ENCODE measurements at places on chromosomes 5 and 9.

DNA sequence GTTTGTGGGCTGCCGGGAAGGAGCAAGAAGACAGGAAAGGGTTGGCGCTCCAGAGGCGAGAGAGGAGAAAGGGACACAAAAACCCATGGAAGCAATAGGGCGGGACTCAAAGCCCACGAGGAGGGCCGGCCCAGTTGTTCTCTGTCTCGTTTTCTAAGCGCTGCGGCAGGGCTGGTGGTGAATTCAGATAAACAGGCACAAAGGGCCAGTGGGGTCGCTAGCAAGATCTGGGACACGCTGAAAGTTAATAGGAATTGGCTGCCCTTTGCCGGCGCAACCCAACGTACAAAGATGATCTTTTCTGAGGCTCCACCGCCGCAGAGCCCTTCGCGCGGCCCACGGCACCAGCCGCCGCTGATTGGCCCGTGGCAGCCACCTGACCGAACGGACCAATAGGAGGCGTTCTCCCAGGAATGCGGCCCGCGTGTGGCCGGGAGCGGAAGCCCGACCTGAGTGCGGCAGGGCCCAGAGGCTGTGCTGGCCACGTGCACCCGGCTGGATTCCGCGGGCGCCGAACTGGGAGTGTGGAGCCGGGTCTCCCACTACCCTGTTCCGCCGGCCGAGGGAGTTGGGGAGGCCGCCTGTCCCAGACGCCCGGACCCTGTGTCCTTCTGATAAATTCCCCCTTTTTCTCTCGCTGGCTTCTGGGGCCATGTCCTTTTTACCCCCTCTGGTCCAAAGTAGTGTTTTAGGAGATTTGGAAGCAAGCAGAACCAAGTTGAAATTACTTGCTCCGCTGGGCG, 16.8 kb upstream of the NSD1 start:
- H3K27ac ChIP-seq, result no peak overlapping the region
- H3K4me1 ChIP-seq, result peaks cover 3% of the 10 kb centered on the region
- H3K4me3 ChIP-seq, result no peak overlapping the region
- H3K27me3 ChIP-seq, result no peaks in the 10 kb centered on the region
- DNase-seq, result no peak
- no peaks in the 10 kb centered on the region for H3K36me3 ChIP-seq

GRCh38 chr9:26833792-26834191, 58.8 kb downstream of the CAAP1 start:
- H3K27me3 ChIP-seq, result no peaks in the 10 kb centered on the region
- no peak overlapping the region for H3K27ac ChIP-seq
- no peak for DNase-seq

GRCh38 chr9:89780959-89781358, 176.1 kb downstream of the GADD45G start:
- H3K4me3 ChIP-seq, result no peak overlapping the region
- no peaks in the 10 kb centered on the region for H3K36me3 ChIP-seq
- no peak for DNase-seq
- H3K27me3 ChIP-seq, result no peaks in the 10 kb centered on the region
- no peaks in the 10 kb centered on the region for H3K4me1 ChIP-seq
- H3K27ac ChIP-seq, result no peak overlapping the region

DNA sequence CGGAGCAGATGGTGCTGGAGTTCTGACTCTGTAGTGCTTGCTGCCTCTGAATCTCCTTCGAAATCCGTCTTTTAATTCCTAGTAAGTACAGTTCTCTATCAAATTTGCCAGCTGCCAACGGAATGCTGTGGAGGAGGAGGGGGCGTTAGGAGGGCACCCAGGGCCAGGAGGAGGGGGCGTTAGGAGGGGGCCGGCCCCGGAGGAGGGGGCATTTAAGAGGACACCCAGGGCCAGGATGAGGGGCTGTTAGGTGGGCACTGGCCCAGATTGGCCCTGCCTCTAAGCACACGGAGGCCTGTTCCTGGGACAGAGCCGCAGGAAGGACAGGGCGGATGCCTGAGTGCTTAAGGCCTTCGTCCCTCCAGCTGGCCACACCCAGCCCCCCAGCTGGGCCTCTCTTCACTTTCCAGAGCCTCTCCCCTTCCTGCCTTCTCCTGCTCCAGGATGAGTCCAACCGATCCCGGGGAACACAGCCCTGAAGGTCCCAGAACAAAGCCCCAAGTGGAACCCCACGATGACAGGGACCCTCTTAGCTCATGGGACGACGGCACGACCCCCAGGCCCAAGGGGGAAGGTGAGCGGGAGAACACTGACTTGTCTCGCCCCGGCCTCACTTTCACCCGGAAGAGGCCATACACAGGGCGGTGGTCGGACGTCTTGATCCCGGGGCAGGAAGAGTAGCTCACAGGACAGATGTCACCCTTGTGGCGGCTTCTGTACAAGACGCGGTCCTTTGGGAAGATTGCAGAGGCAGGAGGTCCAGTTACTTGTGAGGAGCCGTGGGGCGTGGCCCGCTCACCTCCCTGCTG, 9.8 kb downstream of the INPP5E start:
- H3K36me3 ChIP-seq, result no peaks in the 10 kb centered on the region
- no peak overlapping the region for H3K4me3 ChIP-seq
- no peak overlapping the region for H3K27ac ChIP-seq

- H3K4me1 ChIP-seq, result no peaks in the 10 kb centered on the region
- no peak overlapping the region for H3K4me3 ChIP-seq
- H3K27me3 ChIP-seq, result peaks cover 8% of the 10 kb centered on the region
- H3K36me3 ChIP-seq, result no peaks in the 10 kb centered on the region
- no peak overlapping the region for H3K27ac ChIP-seq
These were observed 4.9 kb upstream of the AIF1L start for GRCh38 chr9:131091352-131091992.

DNA sequence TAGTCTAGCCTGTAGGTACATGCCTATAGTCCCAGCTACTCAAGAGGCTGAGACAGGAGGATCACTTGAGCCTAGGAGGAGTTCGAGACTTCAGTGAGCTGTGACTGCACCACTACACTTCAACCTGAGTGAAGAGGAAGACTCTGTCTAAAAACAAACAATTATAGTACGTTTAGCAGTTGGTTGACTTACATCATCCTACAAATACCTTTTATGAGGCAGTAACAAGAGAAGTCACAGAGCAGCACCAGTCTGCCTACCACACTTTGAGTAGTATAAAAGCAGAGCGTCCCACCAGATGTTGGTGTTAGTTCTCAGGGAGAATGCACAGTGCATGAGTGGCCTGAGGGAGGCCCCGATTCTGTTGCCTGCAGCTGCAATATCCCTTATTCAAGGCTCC, 16.1 kb downstream of the ZFR start:
- no peak overlapping the region for H3K4me3 ChIP-seq
- no peaks in the 10 kb centered on the region for H3K4me1 ChIP-seq
- H3K27ac ChIP-seq, result no peak overlapping the region
- H3K27me3 ChIP-seq, result no peaks in the 10 kb centered on the region

DNA sequence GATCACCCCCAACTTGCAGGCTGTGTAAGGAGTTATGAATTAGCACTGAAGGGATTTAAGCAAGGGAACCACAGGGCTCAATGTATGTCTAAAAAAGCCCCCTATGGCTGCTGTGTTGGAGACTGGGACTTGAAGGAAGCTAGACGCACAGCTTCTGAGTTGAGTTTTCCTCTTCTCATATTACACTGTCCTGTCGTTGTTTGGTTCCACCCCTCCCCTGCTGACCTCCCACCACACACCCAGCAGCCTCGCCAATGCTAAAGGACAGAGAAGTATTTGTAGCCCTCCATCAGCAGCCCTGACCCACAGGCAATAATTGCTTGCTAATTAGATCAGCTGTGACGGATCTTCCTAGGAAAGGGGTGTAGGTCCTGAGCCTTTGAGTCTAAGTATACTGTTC, 15.1 kb upstream of the CARTPT start:
- no peak overlapping the region for H3K4me3 ChIP-seq
- no peaks in the 10 kb centered on the region for H3K27me3 ChIP-seq
- no peak for DNase-seq
- no peaks in the 10 kb centered on the region for H3K4me1 ChIP-seq

DNA sequence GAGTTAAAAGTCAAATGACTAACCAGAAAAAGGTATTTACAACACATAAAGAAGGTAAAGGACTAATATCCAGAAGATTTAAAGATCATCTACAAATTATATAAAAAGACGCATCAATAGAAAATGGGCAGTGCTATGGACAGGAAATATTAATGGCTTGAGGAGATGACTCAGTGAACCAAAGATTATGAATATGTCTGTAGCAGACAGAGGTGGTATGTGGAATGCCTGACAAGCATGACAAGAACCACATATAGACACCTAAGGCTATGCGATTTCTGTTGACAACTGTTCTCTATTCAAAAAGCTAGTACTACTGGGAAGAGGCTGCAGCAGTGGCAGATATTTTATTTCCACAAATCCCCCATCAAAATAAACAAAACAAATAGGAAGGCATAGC, 177.0 kb upstream of the SH3GL2 start:
- no peaks in the 10 kb centered on the region for H3K36me3 ChIP-seq
- no peak overlapping the region for H3K27ac ChIP-seq
- no peaks in the 10 kb centered on the region for H3K4me1 ChIP-seq
- DNase-seq, result no peak

- no peak overlapping the region for H3K4me3 ChIP-seq
- no peaks in the 10 kb centered on the region for H3K27me3 ChIP-seq
- no peak overlapping the region for H3K27ac ChIP-seq
These were observed 4.8 kb upstream of the ST6GALNAC4 start for GRCh38 chr9:127921557-127922120.

- H3K4me3 ChIP-seq, result no peak overlapping the region
- no peaks in the 10 kb centered on the region for H3K36me3 ChIP-seq
- H3K27me3 ChIP-seq, result no peaks in the 10 kb centered on the region
- no peak for DNase-seq
- no peak overlapping the region for H3K27ac ChIP-seq
These were observed 197.4 kb downstream of the WDR70 start for GRCh38 chr5:37576552-37576951.

GRCh38 chr9:102273952-102274351, 535.5 kb upstream of the GRIN3A start:
- H3K27ac ChIP-seq, result no peak overlapping the region
- H3K36me3 ChIP-seq, result no peaks in the 10 kb centered on the region
- H3K27me3 ChIP-seq, result no peaks in the 10 kb centered on the region
- no peaks in the 10 kb centered on the region for H3K4me1 ChIP-seq
- no peak for DNase-seq

DNA sequence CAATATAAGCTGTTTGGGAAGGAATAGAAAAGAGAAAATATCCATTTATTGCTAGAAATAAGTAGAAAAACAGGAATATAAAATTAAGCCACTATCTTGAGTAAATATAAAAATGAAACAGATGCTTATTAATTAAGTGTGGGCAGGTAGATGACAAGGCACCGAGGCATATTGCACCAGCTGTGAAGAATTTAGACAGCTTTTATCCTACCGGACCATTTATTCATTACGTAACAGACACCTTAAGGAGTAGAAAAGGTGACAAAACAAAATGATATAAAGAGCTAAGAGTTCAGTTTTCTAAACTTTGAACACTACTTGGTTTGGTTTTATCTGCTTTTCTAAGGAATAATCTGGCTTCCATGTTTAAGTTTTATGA, 404.1 kb downstream of the PTPRD start:
- DNase-seq, result no peak
- no peak overlapping the region for H3K4me3 ChIP-seq
- no peaks in the 10 kb centered on the region for H3K36me3 ChIP-seq
- H3K4me1 ChIP-seq, result peaks cover 2% of the 10 kb centered on the region
- no peak overlapping the region for H3K27ac ChIP-seq

GRCh38 chr5:32512926-32513325, 68.4 kb upstream of the ZFR start:
- H3K4me1 ChIP-seq, result no peaks in the 10 kb centered on the region
- H3K4me3 ChIP-seq, result no peak overlapping the region
- no peaks in the 10 kb centered on the region for H3K36me3 ChIP-seq
- no peak for DNase-seq
- no peaks in the 10 kb centered on the region for H3K27me3 ChIP-seq

DNA sequence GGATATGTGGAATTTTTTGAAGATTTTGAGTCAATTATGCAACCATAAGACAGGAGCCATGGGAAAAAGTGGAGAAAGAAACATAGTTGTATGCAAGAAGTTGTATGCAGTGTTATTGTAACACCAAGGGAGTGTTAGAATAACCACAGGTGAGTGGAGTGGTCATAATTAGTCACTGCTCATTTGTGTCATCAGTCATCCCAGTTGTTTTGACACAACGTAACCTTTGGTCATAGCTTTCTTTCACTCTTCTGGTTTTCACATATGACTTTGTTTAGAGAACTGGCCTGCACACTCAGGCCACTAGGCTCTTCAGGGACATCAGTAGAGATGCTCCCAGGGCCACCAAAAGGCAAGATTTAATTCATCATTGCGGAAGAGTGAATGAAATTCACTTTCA, 158.7 kb upstream of the HMHB1 start:
- peaks cover 4% of the 10 kb centered on the region for H3K4me1 ChIP-seq
- no peaks in the 10 kb centered on the region for H3K27me3 ChIP-seq
- H3K36me3 ChIP-seq, result no peaks in the 10 kb centered on the region
- DNase-seq, result peak; percentile 19
- no peak overlapping the region for H3K4me3 ChIP-seq
- no peak overlapping the region for H3K27ac ChIP-seq

GRCh38 chr9:68896486-68896885, 117.4 kb downstream of the PRKACG start:
- H3K27me3 ChIP-seq, result no peaks in the 10 kb centered on the region
- H3K4me3 ChIP-seq, result no peak overlapping the region
- DNase-seq, result no peak
- peak overlapping the region; percentile 81 for H3K27ac ChIP-seq
- H3K36me3 ChIP-seq, result no peaks in the 10 kb centered on the region

DNA sequence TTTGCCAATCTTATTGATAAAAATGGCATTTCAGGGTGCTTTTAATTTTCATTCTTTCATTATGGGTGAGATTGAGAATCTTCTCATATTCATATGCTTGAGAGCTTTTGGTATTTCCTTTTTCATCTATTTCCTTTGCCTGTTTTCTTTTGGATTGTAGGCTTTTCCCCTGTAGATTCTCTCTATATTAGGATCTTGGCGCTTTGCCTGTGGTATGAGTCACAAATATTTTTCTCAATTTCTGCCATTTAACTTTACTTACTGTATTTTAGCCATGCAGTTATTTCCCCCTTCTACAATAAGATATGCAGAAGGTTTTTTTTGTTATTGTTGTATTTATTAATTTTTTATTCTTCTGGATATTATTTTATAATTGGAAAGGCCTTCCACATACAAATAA, 21.5 kb upstream of the KLF9 start:
- no peak for DNase-seq
- H3K27me3 ChIP-seq, result no peaks in the 10 kb centered on the region
- no peak overlapping the region for H3K4me3 ChIP-seq

- no peak overlapping the region for H3K27ac ChIP-seq
- H3K36me3 ChIP-seq, result no peaks in the 10 kb centered on the region
- H3K4me1 ChIP-seq, result no peaks in the 10 kb centered on the region
These were observed 67.3 kb upstream of the SHISAL2B start for GRCh38 chr5:64622991-64623390.

GRCh38 chr9:113588242-113588810, 124.8 kb downstream of the RGS3 start:
- no peak for DNase-seq
- no peak overlapping the region for H3K4me3 ChIP-seq
- H3K27me3 ChIP-seq, result no peaks in the 10 kb centered on the region
- peaks cover 24% of the 10 kb centered on the region for H3K36me3 ChIP-seq
- H3K27ac ChIP-seq, result no peak overlapping the region

Measured in GM12878 (cell line).